NCI-H1417 treated with DMSO at 0.1 percent for 48 hours (cell line): ENCODE measurements at places on chromosomes 13 and 19.

DNA sequence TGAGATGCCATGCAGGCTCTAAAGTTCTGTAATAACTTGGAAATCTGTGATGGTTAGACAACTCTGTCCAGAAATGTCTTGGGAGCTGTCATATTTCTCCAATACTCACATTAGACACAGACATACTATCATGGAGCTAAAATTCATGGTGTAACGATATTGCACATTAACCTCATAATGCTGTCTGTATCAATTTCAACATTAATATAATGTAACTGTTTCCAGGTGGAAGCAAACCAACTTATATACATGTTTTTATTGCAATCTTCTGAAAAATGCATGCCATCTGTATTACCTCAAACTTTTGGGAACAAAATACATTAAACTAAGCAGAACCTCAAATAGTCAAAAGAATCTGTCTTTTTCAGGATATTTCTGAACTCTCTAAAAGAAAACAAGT is 14.7 kb upstream of the SPART start:
- DNase-seq = no peak

- DNase-seq = no peak
Measured at GRCh38 chr13:91286317-91286716, 61.2 kb upstream of the MIR17HG start.

- no peak for DNase-seq
Measured at GRCh38 chr19:7287722-7288121, 6.5 kb downstream of the INSR start.

GRCh38 chr13:69496981-69497380 is 610.6 kb upstream of the ATXN8OS start:
- DNase-seq = no peak

- DNase-seq = peak; percentile 39
Measured at GRCh38 chr19:55165952-55166529, 372 bp downstream of the DNAAF3 start.

GRCh38 chr13:42474954-42475353 is 99.0 kb upstream of the TNFSF11 start:
- no peak for DNase-seq

- DNase-seq = no peak
Measured at GRCh38 chr13:113064534-113065405, 40.8 kb upstream of the F7 start.

DNA sequence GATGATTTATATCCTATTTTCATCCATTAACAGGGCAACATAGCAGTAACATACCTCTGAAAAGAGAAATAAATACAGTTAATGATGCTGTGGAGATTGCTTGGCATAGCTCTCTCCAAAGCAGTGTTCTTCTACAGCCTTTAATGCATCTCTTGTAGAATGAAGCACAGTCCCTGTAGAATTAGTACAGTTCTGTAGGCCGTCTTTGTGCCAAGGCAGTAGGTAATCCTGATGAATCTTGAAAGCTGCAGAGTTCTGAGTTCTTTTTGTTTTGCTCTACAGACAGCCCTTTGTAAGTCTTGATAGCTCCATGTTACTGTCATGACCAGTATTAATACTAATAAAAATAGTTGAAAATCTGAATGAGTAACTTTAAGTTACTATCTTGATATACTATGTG is 184.2 kb downstream of the MAB21L1 start:
- no peak for DNase-seq

DNA sequence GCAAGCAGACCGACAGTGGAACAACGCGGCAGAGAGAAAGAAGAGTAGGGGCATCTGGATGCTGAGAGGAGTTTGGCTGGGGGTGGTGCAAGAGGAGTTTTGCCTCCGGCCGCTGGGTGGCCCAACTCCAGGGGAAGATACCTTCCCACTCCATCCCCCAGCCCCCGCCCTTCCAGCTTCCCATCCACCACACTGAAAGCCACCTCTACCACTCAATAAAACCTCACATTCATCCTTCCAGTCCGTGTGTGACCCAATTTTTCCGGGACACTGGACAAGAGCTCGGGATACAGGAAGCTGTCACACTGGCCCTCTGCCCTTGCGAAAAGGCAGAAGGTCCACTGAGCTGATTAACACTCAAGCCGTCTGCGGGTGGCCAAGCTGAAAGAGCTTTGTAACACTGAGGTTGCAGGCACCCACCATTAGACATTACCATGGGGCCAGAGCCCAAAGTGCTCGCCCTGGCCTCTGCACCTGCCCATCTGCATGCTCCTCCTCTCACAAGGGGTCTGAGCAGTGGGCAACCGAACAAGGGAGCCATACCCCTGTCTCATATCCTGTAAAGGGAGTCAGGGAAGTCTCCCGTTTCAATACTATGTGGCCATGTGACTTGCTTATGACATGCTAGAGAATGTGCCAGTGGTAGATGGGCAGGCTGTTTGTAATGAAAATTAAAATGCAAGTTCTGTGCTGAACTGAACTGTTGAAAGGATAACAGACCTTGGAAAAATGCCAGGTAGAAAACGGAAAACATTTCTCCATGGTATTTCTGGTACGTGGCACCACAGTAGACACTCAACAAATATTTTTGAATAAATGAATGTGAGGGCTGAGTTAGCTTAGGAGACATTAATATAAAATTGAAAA is 205.1 kb upstream of the STARD13 start:
- DNase-seq = no peak

- no peak for DNase-seq
Measured at GRCh38 chr19:6752256-6753177, 13.0 kb downstream of the TRIP10 start.

GRCh38 chr19:41670755-41671154 is 17.3 kb downstream of the CEACAM7 start:
- no peak for DNase-seq

- DNase-seq = no peak
Measured at GRCh38 chr13:28684257-28684656, 25.3 kb downstream of the POMP start.

GRCh38 chr19:3073159-3073563 is 10.9 kb upstream of the TLE5 start:
- DNase-seq = no peak

DNA sequence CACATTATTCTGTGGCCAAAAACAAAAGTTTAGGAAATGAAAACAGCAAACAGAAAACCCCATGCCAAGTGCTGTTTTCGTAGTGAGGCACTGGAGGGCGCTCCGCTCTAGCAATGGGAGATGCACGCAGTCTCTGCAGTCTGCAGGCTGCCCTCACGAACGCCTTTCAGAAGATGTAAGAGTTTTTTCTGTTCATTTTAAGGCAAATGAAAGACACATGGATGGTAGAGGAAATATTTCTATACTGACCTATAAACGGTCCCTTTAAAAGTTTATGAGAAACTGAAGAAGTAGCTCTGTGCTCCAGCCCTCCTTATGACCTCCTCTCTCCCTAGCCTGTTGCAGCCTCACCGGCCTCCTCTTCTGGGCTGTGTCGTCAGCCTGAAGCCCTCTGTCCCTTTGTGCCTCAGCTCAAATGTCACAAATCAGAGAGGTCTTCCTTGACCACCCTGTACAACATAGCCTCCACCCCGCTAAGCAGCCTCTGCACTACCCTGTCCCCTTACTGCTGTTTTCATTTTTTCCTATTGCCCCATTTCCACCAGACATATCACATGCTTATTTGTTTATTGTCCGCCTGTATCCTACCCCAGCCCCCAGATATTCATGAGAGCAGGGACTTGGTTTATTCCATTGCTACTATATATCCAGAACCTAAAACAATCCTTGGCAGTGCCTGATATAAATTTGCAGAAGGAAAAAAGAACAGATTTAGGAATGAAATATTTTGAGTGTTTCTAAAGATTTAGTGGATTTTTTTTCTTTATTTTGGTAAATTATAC is 116.4 kb downstream of the TM9SF2 start:
- no peak for DNase-seq

DNA sequence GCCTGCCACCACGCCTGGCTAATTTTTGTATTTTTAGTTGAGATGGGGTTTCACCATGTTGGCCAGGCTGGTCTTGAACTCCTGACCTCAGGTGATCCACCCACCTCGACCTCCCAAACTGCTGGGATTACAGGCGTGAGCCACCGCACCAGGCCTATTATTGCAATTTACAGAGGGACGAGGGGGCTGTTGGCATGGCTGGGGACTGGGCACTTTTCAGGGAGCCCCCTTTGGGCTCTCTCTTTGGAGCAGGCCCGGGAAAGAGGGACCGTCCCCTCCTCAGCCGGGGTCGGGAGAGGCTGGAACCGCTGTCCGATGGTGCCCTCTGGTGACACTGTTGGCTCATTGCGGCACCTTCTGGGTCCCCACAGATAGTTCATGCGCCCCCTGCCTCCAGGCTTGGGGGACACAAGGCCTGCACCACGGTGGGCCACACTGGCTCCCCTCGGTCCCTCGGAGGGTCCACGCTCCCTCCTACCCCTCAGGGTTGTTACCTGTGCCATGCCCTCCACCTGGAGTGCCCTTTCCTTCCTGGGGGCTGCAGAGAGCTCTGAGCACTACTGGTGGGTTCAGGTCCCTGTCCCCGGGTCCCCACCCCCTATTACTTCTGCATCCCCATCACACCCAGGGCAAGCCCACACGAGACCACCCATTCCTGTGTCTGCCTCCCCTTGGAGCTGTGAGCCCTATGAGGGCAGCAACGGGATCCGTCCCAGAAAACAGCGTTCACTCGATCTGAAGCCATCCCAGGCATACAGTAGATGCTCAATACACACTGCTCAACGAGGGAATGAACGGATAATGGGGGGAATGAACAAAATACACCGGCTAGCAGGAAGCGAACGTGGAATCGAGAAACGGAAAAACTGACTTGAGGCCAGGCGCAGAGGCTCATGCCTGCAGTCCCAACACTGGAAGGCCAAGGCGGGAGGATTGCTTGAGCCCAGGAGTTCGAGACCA is 12.5 kb downstream of the FEM1A start:
- DNase-seq = no peak

DNA sequence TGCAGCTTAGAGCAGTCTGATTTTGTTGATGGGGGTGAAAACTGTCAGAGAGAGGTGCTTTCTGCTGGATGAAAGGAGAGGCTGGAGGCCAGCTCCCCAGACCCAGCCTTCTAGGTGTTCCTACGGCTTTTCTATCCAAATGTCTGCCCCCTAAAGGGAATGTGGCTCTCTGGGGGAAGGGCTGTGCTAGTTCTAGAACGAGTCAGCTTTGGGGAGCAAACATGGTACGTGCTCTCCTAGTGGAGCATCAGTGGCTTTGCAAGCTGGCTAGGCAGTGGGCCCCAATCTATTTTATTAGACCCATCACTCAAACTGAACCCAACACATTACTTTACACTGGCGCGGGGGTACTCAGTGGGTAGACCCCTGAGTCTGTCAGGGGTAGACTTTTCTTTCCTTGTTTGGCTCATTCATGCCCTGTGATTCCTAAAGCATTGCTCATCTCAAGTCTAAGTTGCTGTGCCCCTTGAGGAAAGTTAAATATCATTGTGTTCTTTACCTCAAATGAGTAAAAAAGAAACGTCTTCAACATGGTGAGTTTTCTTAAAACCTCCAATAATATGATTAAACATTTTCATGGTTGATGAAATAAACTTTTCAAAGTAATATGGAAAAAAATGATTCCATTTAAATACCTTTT is 254.9 kb downstream of the DLEU7 start:
- no peak for DNase-seq

DNA sequence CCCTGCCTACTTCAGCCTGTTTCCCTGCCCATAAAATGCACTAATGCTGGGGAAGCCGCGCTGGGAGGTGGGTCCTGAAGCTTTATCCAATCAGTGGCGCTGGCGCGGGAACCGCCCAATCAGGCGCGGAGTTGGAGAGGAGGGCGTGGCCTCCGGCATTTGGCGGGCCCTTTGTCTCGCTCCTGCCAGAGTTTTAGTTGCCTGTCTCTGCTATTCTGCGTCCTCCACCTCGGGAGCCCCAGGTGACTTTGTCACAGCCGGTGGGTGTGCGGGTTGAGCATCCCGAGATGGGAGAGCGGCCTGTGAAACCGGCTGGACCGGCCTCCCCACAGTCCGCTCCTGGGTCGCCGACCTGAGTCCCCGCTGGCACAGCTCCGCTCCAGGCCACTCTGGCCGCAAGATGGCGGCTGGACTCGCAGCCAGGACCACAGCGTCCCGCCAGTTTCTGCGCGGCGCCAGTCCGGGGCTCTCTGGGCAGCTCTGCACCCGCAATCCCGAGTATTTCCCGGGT is 30.7 kb upstream of the ZNF429 start:
- DNase-seq = no peak

DNA sequence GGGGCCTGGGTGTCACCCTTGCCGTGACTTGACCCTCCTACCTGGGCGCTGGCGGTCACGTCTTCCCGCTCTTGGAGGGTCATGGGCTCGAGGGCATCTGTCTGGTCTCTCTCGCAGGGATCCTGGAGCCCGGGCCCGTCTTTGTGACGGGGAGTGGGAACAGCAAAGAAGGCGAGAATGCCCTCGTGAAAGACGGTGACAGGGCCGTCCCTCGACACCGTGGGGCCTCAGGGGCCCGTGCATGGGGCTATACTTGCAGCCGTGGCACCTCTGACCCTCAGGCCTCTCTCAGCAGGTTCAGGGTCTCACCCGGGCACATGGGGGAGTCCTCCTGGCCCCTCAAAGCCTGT is 20.9 kb upstream of the MATK start:
- DNase-seq = no peak

- no peak for DNase-seq
Measured at GRCh38 chr13:29607465-29607864, 12.0 kb upstream of the SLC7A1 start.

- DNase-seq = no peak
Measured at GRCh38 chr19:7505288-7505681, 10.6 kb upstream of the ZNF358 start.

DNA sequence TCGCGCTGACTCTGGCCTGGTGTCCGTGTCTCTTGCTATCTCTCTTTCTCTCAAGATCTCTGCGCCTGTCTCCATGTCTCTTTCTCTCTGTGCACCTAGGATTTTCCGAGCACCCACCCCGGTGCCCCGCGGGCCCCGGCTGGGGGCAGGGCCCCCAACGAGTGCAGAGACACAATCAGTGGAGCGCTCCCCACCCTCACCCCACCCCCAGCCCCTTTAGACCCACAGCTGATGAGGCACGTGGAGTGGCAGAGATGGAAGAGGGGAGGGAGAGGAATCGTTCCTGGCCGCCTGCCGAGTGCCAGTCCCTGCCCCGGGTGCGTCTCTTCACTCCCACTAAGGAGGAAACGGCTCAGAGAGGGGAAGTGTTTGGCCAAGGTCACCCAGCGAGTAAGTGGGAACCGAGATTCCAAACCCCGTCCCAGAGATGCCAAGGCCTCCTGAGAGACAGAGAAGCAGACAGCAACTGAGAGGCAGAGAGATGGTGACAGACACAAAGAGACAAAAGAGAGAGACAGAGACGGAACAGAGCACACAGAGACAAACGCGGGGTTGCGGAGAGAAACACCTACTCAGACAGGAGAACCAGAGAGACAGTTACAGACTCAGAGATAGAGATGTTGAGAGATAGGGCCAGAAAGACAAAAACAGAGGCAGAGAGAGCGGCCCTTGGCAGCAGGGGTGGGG is 626 bp upstream of the BCL3 start:
- DNase-seq = no peak
